ENCODE measurements at places on chromosomes 16 and 17. TPM values are rescaled to one million over a fixed set of nuclear protein-coding genes. Genes with fewer than 3 reads are reported as not detected.

STH gene
- total RNA-seq, result 2.0 TPM

- DNase-seq, result no peak
Measured at GRCh38 chr16:89519881-89520280, 11.7 kb downstream of the SPG7 start.

DNA sequence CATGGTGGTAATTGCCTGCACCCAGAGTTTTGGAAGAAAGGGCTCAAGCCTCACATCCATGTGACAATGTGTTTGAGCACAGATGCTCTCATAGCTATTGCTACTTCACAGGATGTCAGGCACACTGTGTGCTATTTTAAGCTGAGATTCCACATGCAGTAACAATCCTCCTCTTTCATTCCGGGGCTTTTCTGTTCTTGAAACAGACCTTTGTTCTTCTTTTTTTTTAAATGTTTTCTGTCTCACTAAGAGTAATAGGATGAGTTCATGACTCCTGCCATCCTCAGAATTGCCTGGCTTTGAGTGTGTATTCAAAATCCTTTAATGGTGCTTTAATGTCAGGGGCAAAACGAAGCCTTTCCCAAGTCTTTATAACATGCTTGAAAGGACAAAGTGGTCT is 198.9 kb downstream of the ABCC12 start:
- no peak for DNase-seq

WFIKKN1 gene
- total RNA-seq, result 0.41 TPM

MRPL27 gene
- 38.7 TPM for total RNA-seq

DNA sequence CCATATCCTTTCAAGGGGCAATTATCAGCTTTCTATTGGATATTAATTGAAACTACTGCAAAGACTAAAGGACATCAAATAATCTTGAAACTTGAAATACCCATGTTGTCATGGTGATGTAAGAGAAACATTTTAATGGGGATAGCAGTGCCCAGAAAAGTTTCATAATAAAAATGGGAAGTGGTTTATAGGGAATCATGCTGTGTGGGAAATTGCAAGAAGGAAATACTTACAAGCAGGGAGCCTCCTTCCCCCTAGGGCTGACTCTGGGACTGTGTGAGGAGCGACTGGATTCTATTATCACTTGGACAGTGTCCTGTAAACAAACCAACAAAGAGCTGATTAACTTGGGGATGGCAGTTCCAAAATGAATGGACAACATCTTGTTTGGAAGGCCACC is 1393.1 kb upstream of the GOT2 start:
- no peak for DNase-seq

DNA sequence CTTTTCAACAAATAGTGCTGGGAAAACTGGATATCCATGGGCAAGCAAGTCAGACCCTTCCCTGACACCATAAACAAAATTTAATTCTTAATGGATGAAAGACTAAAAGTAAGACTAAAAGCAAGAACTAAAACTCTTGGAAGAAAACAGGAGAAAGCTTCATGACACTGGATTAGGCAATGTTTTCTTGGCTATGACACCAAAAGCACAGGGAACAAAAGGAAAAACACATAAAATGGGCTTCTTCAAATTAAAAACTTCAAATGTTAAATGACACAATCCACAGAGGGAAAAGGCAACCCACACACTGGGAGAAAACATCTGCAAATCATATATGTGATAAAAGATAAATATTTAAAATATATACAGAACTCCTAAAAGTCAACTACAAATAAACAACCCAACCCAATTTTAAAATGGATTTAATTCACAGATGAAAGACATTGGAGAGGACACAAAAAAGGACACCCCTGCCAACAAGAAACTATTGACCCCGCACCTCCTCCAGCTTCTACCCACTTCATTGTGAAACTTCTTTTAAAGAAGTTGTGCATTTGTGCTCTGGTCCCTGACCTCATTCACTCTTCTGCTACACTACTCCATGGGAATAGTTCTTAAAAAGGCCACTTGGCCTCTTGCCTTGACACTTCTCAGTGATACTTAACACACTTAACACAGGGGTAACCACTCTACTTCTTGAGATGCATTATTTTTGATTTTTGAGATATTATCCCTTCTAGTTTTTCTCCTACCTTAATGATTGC is 80.3 kb downstream of the TRIM37 start:
- no peak for DNase-seq

GRCh38 chr16:35743101-35743692 is 2283.8 kb downstream of the TP53TG3F start:
- DNase-seq, result no peak

GRCh38 chr17:67509390-67510287 is 132.6 kb downstream of the PITPNC1 start:
- DNase-seq, result no peak

DNA sequence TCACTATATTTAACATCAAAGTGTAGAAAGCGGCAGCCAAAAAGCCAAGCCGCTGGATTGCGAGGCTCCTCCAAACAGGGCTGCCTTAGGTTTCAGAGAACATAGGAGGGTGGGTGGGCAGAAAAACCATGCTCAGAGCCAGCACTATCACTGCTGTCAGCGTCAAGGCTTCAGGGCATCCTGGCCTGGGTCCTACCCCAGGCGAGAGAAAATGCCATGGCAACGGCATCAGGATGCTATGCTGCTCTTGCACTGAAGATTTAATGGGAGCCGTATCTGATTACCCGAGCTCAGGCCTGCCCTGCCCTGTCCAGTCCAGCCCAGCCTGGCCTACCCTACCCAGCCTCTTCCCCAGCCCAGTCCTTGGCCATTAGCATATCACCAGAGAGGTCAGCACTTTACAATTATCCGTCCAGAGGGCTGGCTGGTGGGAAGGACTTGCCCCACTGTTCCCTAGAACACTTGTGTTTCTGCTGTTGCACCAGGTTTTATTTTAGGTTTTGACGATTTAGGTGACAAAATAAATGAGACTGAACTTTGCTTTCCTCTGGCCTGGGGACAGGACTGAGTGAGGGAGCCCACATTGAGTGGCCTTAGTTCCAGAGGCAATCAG is 61.1 kb downstream of the TOM1L2 start:
- peak; percentile 35 for DNase-seq

DNA sequence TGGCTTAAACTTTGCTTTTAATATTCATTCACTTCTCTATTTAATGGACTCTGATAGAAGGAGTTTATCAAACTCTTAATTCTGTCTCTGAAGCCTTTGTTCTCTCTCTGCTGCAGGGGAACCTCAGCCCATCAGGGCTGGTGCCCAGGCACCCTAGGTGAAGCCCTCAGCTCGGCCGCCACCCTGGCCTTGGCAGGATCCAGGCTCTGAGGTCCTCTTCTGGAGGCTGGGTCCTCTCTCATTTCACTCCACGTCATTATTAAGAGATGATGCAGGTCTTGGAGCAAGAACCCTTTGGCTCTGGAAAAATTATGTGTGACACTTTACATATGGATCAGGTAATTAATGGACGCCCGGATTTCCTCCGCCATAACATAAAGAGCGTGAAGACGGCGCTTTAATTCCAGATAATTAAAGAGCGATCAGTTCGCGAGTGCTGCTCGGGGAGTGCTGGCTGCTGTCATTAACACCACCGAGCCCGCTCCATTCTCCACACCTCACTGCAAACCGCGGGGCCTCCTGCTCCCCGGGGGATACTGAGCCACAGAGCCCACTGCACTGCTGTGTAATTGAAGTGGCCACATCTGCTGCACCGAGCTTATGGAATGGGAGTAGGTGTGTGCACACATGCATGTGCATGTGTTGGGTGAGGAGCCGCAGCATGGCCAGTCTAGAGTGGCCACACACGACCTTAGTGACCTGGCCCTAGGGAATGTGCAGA is 259.4 kb upstream of the TNRC6C start:
- no peak for DNase-seq

KRT12 gene
- not detected for total RNA-seq

DNA sequence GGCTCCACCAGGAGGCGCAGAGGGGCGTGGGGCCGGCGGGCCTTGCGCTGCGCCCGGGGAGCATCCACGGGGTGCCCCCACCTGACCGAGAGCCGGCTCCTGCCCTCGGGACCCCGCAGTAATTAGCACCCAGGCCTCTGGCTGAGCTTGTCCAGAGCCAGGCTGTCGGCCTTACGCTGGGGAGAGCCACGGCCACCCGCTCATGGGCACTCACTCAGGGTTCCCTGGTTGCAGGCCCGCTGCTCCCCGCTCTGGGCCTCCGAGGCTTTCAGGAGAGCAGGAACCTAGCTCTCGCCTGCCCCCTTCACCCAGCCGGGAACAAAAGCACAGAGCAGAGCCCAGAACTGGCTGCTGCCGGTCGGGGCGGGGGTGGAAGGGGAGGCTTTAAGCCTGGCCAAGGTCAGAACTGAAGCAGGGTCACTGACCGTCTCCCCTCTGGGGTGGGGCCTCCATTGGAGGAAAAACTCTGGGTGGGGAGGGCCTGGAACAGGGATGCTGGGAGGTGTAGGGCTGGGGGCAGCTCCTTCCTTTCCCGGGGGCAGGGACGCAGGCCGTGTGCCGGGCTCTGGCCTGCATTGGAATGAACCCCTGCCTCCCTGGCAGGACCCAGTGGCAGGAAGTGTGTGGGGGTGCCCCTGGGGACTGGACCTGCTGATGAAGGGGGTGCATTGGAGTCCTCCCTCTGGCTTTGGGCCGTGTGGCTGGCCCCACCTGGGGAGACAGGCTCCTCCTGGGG is 12.3 kb downstream of the GLIS2 start:
- peak; percentile 86 for DNase-seq

DNA sequence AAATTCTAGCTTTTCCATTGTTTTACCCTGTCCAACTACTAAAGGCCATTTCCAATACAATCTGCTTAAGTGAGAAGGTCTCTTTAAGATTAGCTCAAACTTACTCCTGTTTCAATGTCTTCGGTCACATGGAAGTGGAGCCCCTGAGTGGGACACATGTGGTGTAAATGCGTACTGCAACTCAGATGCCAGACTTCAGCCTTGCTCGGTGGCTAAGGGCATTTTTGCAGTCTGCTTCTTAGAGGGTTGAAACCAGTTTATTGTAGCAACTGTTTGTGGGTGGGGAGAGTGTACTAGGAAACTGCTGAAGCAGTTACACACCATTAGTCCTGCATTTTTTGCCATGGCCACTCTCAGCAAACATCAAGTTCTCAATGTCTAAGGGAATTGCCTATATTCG is 140.6 kb downstream of the PARN start:
- DNase-seq, result no peak

GRCh38 chr17:63703556-63704258 is 3.8 kb upstream of the LIMD2 start:
- no peak for DNase-seq

ANKRD40CL gene
- total RNA-seq, result not detected

CNTD1 gene
- 0.82 TPM for total RNA-seq

DNA sequence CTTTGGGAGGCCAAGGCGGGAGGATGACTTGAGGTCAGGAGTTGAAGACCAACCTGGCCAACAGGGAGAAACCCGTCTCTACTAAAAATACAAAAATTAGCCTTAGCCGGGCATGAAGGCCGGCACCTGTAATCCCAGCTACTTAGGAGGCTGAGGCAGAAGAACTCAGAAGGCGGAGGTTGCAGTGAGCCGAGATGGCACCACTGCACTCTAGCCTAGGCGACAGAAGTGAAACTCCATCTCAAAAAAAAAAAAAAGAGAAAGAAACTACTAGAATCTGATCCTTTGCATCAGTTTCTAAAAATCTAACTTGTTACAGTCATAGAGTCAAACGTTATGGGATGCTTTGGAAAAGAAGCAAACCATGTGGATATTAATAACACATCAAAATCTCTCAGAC is 1.6 kb upstream of the PECAM1 start:
- no peak for DNase-seq

DNA sequence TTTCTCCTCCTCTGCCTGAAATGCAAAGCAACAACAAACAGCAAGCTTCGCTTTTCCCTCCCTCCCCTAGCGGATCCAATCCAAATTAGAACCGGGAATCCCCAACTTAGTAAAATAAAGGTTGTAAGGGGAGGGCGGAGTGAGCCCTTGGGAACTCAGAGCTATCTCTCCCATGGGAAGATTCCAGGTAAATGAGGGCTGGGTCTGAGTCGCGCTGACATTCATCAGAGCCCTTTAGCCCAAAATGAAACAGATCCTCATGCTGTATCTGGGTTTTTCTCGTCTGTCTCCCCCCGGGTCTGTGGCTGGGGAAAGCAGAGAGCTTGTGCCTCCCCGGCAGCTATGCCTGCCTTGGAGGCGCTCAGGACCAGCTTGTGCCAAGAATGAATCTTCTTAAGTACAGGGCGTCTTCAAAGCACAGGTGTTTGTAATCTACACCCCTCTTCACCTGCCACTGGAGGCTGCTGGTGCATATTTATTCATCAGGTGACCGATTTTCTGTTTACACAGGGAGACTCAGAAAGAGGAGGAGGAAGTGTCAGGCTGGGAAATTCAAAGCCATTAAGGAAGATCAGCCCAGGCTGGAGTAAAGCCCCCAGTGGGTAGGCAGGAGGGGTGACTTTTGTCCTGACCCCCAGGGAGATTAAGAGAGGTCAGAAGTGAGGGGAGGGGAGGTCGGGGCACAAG is 55.0 kb upstream of the GSE1 start:
- no peak for DNase-seq

TNP2 gene
- not detected for total RNA-seq

- no peak for DNase-seq
Measured at GRCh38 chr17:12917399-12917798, 100.4 kb downstream of the ELAC2 start.

TRIM72 gene
- total RNA-seq, result 1.2 TPM

DNA sequence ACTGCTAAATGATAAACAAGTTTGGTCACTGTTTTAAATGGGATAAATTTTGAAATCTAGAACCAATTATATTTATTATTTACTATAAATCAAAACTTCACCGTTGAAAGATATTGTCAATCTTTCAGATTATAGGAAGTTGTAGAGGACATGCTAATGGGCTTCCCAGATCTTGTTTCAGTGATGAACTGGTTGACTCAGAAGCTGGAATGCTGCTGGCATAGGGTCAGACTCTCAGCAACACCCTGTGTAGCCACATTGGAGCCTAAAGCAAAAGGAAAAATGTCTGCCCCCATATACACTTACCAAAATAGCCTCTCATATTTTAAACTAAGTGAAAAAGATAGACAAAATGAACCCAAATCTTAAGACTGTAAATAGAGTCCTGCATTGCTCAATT is 916.9 kb upstream of the SOX9 start:
- DNase-seq, result no peak

TNS4 gene
- not detected for total RNA-seq

DNA sequence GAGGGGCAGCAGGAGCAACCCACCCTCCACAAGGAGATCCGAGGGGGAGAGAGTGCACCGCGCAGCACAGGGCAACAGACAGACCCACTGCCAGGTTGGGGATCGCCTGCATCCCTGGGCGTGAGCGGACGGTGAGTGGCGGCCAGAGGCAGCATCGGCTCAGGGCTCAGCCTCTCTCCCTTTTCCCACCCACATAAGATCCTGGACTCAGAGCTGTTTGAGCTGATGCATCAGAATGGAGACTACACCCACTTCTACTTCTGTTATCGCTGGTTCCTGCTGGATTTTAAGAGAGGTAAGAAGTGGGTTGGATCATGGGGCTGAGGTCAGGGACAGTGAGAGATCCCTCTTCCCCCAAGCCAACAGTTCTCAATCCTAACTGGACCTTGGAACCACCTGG is 23.2 kb downstream of the MNT start:
- no peak for DNase-seq

- no peak for DNase-seq
Measured at GRCh38 chr17:41959030-41959335, 7.6 kb upstream of the CNP start.

HBA2 gene
- total RNA-seq, result 823 TPM

SHPK gene
- total RNA-seq, result 8.6 TPM

- no peak for DNase-seq
Measured at GRCh38 chr17:7219229-7219811, 316 bp downstream of the DLG4 start.
